CD4-positive, alpha-beta T cell (primary cell): ENCODE measurements at places on chromosomes 1 and 21.

DNA sequence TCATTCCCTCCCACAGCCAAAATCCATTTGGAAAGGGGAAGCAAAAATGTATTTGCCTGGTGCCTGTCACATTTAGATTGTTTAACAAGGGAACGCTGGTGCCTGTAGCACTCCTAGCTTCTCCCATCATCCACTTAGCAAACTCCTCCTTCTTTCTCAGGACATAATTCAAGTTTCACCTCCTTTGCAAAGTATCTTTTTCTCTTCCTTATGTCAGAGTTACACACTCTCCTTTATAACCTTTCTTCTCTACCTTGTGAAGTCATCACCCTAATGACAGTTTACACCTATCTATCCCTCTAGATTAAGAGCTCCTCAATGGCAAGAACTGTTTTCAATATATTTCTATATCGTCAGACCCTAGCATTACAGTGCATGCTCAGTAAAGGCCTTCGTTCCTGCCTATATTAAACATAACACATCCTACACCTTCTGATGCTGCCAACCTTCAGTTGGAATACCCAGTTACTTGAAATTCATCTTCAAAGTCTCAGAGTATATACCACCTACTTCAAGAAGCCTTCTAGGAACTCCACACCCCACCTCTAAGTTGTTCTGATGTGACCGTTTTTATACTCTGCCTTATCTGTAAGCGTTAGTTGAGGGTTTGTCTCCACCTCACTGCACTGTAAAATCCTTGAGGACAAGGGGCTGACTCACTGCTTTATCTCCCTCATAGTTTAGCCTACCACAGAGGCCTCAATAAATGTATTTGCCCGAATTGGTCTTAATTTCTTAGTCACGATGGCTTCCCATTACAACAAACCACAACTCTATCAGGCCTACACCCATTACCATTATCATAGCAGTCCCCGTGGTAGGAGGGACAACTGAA lies 1.0 kb upstream of the EPS15 start:
- no peak for DNase-seq
- no peaks in the 10 kb centered on the region for H3K36me3 ChIP-seq
- no peaks in the 10 kb centered on the region for H3K27me3 ChIP-seq
- H3K4me1 ChIP-seq, result peaks cover 24% of the 10 kb centered on the region
- no peak overlapping the region for H3K27ac ChIP-seq

GRCh38 chr1:3529099-3529729 lies 74.7 kb downstream of the ARHGEF16 start:
- H3K27me3 ChIP-seq, result no peaks in the 10 kb centered on the region
- H3K4me3 ChIP-seq, result no peak overlapping the region
- no peak for DNase-seq
- H3K27ac ChIP-seq, result no peak overlapping the region
- H3K4me1 ChIP-seq, result peaks cover 18% of the 10 kb centered on the region
- H3K36me3 ChIP-seq, result no peaks in the 10 kb centered on the region

GRCh38 chr21:42423197-42423675 lies 19.5 kb downstream of the UBASH3A start:
- H3K4me3 ChIP-seq, result no peak overlapping the region
- peak; percentile 69 for DNase-seq
- peaks cover 76% of the 10 kb centered on the region for H3K4me1 ChIP-seq
- H3K27ac ChIP-seq, result peak overlapping the region; percentile 90
- no peaks in the 10 kb centered on the region for H3K27me3 ChIP-seq

GRCh38 chr1:18978706-18979105 lies 22.2 kb upstream of the IFFO2 start:
- no peak for DNase-seq
- H3K27ac ChIP-seq, result no peak overlapping the region
- H3K4me3 ChIP-seq, result no peak overlapping the region
- H3K36me3 ChIP-seq, result no peaks in the 10 kb centered on the region
- peaks cover 3% of the 10 kb centered on the region for H3K27me3 ChIP-seq

DNA sequence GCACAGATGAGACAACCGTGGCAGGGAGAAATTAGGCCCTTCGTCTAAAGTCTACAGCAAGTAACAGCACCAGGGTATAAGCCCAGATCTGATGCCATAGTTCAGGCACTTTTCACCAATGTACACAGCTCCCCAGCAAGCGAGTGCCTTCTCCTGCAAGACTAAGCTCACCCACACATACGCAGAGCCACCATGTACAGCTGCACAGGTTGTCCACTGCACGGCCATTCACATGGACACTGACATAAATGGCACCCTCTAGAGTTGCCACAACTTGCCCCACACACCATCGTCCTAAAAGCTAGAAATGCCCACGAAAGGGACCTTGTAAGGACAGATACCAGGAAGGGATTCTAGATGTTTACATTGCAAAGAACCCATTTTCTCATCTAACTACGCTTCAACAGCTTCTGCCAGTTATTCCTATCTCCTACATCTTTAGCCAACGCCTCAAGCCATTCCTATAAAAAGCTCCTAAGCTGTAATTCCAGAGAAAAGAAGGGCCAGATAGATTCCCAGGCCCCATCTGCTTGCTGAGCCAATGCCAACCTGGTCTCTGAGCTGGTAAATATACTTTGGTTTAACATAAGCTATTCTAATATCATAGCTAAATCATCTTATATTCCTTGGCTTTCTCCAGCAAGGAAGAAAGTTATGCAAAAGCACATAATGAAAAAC lies 174.0 kb upstream of the KAZN start:
- no peak overlapping the region for H3K27ac ChIP-seq
- no peaks in the 10 kb centered on the region for H3K27me3 ChIP-seq
- no peaks in the 10 kb centered on the region for H3K36me3 ChIP-seq
- H3K4me3 ChIP-seq, result no peak overlapping the region
- no peaks in the 10 kb centered on the region for H3K4me1 ChIP-seq

GRCh38 chr1:168437821-168438220 lies 106.0 kb downstream of the XCL2 start:
- no peak overlapping the region for H3K27ac ChIP-seq
- peaks cover 20% of the 10 kb centered on the region for H3K4me1 ChIP-seq
- no peak overlapping the region for H3K4me3 ChIP-seq

DNA sequence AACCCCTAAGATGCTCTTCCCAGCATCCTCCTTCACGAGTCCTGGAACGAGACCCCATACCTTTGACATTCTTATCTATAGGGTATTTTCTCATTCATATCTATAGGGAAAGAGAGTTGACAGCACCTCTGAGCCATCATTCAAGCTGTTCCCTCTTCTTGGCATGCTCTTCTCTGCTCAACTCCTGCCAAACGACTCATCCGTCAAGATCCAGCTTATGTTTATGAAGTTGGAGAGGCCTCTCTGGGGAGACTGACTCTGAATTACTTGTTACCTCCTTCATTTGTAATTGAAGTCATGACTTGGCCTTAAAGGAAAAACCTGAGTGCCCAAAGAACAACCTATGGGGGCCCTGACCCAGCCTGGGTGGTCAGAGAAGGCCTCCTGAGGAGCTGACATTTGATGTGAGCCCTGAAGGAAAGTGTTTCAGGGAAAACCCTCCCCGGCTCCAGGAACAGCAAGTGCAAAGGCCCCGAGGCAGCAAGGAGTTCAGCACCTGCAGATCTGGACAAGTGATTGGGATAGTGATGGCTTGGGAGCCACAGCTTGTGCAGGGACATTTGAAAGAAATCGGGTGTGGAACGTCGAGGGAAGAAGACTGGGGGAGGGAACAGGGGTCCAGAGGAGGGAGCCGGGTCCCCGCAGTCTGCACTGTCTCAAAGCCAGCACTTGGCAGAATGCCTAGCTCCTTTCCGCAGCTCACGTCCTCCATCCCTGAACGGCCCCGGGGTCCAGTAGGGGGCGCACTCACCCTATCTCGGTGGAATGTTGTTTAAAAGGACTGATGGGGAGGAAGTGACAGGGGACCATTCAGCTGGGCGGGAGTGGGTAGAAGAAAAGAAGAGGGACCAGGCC lies 14.0 kb upstream of the CDA start:
- H3K27ac ChIP-seq, result no peak overlapping the region
- H3K27me3 ChIP-seq, result peaks cover 10% of the 10 kb centered on the region

DNA sequence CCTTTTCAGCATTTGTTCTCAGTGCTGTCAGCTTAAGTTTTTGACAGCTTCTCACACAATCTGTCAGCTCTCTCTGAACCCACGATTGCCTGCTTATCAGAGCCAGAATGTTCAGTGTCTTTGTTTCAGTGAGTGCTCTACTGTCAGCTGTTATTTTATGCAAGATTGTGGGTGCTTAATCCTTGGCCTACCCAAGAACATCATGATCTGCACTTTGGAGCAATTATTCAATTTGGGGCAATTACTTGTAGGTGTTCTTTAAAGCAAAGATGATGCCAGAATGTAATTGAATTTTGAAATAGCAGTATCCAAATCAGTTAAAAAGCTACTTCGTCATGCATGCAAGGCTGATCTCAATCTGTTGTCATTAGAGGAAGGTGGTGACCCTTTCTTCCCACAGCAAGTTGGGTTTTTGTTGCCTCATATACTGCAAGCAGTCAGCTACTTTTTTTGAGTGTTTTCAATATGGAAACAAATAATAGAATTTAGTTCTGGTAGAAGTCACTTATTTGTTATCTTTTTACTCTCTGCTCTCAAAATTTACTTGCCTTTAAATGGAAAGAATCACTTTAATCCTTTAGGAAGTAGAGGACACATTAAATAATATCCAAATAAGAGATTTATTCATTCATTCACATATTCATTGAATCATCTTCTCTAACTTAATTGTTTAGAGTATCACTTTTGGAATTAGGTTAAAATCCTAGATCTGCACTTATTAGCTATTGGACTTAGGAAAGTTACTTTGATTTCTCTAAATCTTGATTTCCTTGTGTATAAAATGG lies 253.5 kb upstream of the CACYBP start:
- H3K4me1 ChIP-seq, result peaks cover 3% of the 10 kb centered on the region
- H3K27me3 ChIP-seq, result no peaks in the 10 kb centered on the region
- H3K36me3 ChIP-seq, result no peaks in the 10 kb centered on the region
- H3K4me3 ChIP-seq, result no peak overlapping the region
- H3K27ac ChIP-seq, result no peak overlapping the region

GRCh38 chr1:90809996-90810395 lies 92.9 kb upstream of the BARHL2 start:
- H3K4me3 ChIP-seq, result no peak overlapping the region
- no peak for DNase-seq
- H3K27ac ChIP-seq, result no peak overlapping the region
- peaks cover 6% of the 10 kb centered on the region for H3K27me3 ChIP-seq
- H3K36me3 ChIP-seq, result no peaks in the 10 kb centered on the region

GRCh38 chr21:27268290-27268689 lies 301.4 kb upstream of the ADAMTS5 start:
- no peaks in the 10 kb centered on the region for H3K4me1 ChIP-seq
- no peaks in the 10 kb centered on the region for H3K36me3 ChIP-seq
- no peak for DNase-seq
- no peak overlapping the region for H3K4me3 ChIP-seq

DNA sequence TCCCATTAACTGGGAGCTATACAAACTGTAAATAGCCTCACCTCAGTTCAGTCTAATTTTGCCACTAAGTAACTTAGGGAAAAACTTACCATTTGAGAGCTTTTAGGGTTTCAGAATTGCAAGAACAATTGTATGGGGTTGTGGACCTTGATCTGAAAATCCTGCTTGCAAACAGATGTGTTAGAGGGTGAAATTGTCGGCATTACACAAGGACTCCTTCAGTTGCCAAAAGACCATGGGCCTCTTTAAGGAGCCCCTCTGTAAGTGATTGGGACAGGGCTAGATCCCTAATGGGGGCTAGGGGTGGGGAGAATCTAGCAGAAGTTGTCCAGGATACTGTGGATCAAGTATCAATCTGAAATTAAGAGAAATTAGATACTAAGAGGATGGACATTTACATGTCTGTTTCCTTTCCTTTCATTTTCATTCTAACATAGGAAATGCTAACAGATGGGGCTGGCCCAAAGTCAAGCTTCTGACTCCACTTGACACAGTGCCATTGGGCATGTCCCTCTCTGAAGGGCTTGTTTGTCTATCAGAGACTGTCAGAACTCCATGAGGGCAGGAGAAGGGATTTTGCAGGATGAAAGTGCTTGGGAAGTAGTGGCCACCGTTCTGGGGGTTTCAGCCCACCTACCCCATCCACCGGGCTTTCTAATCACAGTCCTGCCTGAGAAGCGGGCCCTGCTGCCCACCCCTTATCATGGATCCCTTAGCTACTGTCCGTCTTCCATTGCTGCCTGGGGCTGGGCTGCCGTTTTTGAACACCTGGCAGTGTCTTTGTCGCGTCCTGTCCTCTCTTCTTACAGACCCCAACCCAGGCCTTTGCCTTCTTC lies 54.7 kb downstream of the STUM start:
- no peak overlapping the region for H3K4me3 ChIP-seq
- H3K36me3 ChIP-seq, result no peaks in the 10 kb centered on the region
- H3K27me3 ChIP-seq, result no peaks in the 10 kb centered on the region
- H3K4me1 ChIP-seq, result no peaks in the 10 kb centered on the region
- DNase-seq, result no peak

DNA sequence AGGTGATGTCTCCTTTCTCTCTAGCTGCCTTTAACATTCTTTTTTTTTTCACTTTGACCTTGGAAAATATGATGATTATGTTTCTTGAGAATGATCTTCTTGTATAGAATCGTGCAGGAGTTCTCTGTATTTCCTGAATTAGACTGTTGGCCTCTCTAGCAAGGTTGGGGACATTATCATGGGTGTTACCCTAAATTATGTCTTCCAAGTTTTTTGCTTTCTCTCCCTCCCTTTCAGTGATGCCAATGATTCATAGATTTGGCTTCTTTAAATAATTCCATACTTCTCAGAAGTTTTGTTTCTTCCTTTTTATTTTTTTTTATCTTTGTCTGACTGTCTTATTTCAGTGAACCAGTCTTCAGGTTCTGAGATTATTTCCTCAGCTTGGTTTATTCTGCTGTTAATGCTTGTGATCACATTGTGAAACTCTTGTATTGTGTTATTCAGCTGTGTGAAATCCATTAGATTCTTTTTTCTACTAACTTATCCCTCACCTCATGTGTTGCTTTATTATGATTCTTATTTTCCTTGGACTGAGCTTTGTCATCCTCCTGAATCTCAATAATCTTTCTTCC lies 268.4 kb upstream of the NRIP1 start:
- no peaks in the 10 kb centered on the region for H3K36me3 ChIP-seq
- H3K4me1 ChIP-seq, result no peaks in the 10 kb centered on the region
- no peaks in the 10 kb centered on the region for H3K27me3 ChIP-seq

GRCh38 chr1:189237008-189237407 lies 1240.7 kb downstream of the BRINP3 start:
- no peak overlapping the region for H3K4me3 ChIP-seq
- no peaks in the 10 kb centered on the region for H3K36me3 ChIP-seq
- no peaks in the 10 kb centered on the region for H3K27me3 ChIP-seq
